ENCODE measurements at places on chromosomes 3 and 15. TPM values are rescaled to one million over a fixed set of nuclear protein-coding genes. Genes with fewer than 3 reads are reported as not detected.

DNA sequence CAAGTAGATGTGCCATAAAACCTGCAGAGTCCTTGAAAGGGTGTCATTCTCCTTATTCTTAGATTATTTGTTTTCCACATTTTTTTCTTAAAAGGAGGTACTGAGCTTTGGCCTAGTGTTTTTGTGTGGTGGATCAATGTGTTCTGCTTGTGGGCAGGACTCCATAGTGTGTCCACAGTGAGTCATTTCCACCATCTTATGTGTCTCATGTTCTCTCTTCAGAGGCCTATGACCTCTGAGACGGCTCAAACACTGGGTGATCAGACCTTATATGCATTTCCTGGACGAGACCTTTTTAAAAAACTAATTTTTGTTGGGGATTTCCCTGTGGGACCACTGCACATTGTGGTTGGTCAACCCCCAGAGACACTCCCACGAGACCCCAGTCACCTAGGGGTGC lies 93.4 kb downstream of the CHCHD4 start:
- no peak for DNase-seq

GRCh38 chr3:185519021-185519420 lies 20.2 kb upstream of the TMEM41A start:
- DNase-seq, result no peak

- DNase-seq, result peak; percentile 99
Measured at GRCh38 chr15:43150191-43150929, 17.0 kb downstream of the TMEM62 start.

- DNase-seq, result no peak
Measured at GRCh38 chr3:155325263-155325835, 31.9 kb upstream of the STRIT1 start.

DNA sequence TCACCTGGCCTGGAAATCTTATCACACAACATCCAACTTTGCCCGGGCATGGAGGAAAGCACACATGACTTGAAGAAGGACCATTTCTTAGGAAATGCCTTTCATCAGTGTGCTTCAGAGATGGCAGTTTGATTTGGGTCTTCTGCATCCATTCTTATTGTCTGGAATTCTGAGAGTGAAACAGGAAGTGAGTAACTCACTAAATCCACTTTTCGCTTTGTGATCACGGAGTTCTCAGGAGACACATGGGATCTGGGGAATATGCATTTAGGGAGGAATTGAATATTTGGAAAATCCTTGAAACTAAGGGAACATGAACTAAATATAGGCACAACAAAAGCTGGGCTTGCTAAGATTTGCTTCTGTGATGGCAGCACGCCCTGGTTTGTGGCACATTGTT lies 212.5 kb upstream of the FEZF2 start:
- DNase-seq, result no peak

GRCh38 chr3:117843356-117843755 lies 1133.8 kb downstream of the TUSC7 start:
- DNase-seq, result no peak

DNA sequence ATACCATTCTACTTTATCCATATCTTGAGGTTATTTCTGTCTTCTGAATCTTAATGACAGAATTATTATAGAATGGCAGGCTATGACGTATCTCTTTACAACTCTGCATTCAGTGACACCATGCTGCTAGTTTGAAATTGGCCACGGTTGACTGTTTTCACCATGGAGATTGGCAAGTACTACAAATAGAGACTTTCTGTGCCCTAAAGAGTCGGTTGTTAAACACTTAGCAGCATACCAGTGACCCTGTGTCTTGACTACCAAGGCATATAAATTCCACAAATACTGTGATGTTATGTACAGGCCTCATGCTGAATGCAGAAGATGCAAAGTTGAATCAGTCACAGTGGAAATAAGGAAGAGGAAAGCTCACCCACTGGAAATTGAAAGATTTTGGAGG lies 67.0 kb upstream of the CADPS start:
- no peak for DNase-seq

DNA sequence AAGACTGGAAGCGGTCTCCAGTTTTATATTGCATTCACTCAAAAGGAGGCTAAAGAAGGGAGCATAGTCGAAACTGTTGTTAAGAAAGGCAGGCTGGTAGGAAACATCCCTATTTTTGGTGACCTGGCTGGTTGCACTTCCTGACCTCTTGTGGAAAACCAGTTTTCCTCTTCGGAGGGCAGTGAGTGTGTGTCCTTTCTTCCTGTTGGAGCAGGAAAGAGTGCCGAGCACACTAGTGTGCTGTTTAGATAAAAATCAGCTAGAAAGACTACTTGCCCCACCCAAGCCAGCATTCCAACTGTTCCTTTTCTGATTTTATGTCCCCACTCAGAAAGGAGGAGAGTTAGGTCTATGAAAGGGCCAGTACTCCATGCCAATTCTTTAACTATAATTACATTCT lies 65.1 kb upstream of the CCR4 start:
- DNase-seq, result no peak

DNA sequence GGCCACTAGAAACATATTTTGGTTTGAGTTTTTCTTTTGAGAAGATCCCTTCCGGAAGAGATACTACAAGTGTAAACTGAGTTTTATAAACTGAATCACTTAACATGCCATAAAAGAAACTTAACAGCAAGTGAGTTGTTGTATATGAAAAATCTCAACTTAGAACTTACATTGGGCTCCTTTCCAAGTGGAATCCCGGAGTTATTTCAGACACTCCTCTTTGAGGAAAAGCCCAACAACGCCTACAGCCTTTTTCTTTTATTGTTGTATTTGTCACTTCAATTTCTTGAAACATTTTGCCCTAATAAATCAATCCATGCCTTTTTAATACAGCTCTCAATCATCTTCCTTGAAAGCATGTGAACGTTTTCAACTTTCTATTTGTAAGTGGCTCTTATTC lies 137.3 kb downstream of the FEZF2 start:
- no peak for DNase-seq

DNA sequence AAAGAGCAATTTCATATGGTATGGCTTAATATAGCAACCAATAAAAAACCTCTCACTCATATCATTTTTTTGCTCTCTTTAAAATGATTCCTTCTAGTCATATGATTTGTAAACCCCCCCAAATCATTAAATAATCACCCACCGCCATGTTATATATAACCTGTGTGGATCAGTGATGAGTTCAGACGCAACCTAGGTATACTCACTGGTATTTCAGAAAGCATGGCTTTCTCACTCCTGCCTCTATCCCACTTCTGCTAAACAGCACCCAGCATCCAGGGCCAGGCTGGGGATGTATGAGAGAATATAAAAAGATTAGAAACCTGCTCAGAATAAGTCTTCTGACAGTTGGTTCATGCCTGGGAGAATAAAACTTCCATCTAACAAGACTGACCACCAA lies 172.3 kb upstream of the PRICKLE2 start:
- DNase-seq, result no peak

GRCh38 chr15:80419546-80419945 lies 15.4 kb downstream of the ARNT2 start:
- no peak for DNase-seq

GRCh38 chr3:159626598-159626997 lies 362.0 kb upstream of the IL12A start:
- no peak for DNase-seq

DNA sequence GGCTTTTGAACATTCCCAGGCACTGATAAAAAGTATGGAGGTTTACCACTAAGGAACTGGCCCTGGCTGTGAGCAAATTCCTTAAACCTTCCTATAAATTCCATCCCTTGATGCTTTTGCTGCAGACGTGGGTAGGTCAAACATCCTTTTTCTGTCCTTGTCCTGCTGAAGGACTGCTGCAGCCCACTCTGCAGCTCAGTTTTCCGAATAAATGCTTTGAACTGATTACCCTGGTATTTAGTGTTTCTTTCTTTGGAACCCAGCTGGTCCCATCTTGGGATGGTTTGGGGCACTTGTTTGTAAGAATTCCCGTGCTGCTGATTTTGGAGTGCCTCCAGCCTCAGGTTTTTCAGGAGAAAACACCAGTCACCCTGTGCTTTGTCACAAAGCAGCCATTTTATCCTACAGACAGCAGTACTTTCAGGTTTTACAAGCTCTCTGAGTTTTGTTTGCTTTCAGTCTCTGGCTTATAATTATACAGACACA lies 815.9 kb downstream of the VGLL3 start:
- no peak for DNase-seq

DNA sequence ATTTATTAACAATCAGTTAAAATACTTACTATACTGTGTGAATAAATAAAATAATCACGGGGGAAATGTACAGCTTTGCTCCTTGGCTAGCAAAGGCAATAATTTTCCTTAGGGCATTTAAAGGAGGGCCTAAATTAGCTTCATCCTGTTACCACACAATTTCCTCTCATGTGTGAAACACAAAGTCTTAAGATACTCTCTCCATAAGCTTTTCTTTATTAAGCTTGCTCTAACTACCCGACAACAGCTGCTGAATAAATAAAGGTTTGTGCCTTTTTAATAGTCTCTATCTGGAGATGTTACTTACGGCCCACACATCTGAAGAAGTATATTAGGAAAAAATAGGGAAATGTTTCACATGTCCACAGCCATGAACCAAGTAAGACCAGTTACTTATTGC lies 29.7 kb downstream of the ZNF106 start:
- no peak for DNase-seq

DNA sequence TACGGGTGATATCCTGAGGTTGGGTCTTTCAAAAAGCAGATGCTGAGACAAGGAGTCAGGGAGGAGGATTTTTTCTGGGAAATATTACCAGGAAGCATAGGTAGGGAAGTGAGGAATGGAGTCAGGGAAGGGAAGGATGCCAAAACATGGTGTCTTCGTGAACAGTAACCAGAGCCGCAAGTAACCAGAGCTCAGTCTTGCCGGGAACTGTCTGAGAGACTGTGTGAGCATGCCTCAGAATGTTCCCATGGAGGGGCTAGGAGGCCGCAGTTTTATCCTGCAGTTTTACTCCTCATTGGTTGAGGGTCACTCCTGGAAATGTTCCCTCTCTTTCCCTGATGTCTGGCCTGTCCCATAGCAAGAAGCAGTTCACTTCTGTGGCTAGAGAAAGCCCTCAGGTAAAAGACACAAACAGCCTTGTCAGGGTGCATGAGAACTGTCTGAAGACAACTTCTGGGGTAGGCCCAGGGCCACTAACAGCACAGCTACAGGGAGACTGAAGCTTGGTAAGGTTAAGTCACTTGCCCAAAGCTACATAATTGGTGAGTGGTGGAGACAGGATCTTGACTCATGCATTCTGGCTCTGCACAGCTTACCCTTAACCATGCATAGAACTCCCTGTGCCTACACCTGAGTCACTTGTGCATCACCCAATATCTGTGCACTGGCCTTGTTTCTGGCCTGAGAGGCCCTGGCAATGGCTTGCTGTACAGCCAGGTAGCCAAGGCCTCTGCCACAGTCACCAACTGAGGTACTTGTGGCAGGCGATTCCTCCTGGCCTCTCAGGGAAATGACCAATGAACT lies 76.3 kb upstream of the FRMD4B start:
- DNase-seq, result peak; percentile 71

- no peak for DNase-seq
Measured at GRCh38 chr3:2099028-2099671, 484 bp downstream of the CNTN4 start.

GRCh38 chr3:149959443-149959842 lies 11.3 kb downstream of the PFN2 start:
- DNase-seq, result no peak

- DNase-seq, result peak; percentile 7
Measured at GRCh38 chr3:63193647-63194046, 84.5 kb upstream of the SYNPR start.

- no peak for DNase-seq
Measured at GRCh38 chr15:38721568-38721945, 156.9 kb upstream of the RASGRP1 start.

PATL2 gene
- total RNA-seq, result 0.21 TPM

TMIE gene
- total RNA-seq, result not detected

P2RY1 gene
- 1.8 TPM for total RNA-seq

VEPH1 gene
- 0.82 TPM for total RNA-seq

GUCA1C gene
- total RNA-seq, result not detected

HSPBAP1 gene
- total RNA-seq, result 5.9 TPM

AADAC gene
- total RNA-seq, result not detected

GOLGA6L10 gene
- total RNA-seq, result 0.63 TPM

VPS8 gene
- 21.4 TPM for total RNA-seq

CTDSPL2 gene
- total RNA-seq, result 37.2 TPM

CHST14 gene
- 6.2 TPM for total RNA-seq

GOLIM4 gene
- 33.4 TPM for total RNA-seq

CCR9 gene
- not detected for total RNA-seq

SEC22A gene
- total RNA-seq, result 19.1 TPM

FGF12 gene
- total RNA-seq, result not detected

Data from foreskin keratinocyte (primary cell).